ENCODE measurements at places on chromosomes 7 and 10. TPM values are rescaled to one million over a fixed set of nuclear protein-coding genes. Genes with fewer than 3 reads are reported as not detected.

DNA sequence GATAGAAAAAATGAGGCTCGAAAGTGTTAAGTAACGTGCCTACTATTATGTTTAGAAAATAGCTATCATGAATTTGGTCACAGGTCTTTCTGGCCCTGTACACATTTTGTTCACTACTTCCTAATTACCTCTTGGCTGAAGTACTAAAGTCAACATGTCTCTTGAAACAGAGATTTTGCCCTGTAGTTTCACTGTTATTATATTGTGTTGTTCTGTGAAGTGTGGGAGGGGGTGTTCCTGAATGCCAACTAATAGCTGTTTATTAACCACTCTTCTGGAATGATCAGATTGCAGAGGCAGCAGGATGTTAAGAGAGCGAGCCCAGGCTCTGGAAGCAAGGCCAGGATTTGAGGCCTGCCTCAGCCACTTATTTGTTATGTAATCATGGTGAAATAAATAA is 72.1 kb downstream of the RNF133 start:
- DNase-seq: no peak

SUN3 gene
- not detected for polyA plus RNA-seq

PTN gene
- 52.2 TPM for polyA plus RNA-seq

PDGFA gene
- polyA plus RNA-seq: 33.2 TPM
